RKO (cell line): ENCODE measurements at places on chromosomes 11 and 22.

GRCh38 chr11:119694334-119694733 is 34.7 kb downstream of the NECTIN1 start:
- peak; percentile 7 for DNase-seq

GRCh38 chr22:41504397-41504796 is 35.5 kb downstream of the ACO2 start:
- DNase-seq = no peak

GRCh38 chr11:115008799-115009198 is 330.5 kb downstream of the NXPE2 start:
- no peak for DNase-seq

DNA sequence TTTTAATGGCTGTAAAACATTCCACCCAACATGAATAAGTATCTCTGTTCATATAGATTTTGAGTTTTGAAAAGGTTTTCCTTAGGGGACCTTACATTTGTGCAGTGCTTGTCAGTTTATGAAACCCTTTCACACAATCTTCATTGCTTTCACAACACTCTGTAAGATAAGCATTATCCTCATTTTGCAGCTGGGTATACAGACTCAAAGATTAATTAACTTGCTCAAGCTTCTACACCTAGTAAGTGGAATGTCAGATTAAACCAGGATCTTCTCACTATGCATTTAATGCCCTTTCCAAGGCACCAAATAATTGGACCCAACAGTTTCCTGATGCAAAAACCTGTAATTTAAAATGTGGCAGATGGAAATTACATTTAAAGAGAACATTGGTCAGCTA is 11.6 kb upstream of the GAB2 start:
- no peak for DNase-seq

DNA sequence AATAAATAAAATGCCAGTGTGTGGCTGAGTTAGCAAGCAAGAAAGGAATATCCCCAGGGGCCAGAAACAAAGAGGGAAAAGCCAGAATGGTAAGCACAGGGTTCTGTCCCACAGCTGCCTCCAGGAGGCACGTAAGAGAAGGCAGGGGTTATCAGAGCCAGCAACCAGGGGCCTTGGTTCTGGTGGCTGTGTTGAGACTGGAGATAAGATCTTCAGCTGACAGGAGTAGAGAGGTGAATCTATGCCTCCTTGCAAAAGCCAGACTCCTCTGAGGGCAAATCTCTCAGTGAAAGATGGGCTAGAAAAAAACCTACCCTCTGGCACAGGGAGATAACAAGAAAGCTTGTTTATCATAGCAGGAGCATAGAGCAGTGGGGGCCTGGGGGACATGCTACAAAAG is 29.8 kb upstream of the NFAM1 start:
- no peak for DNase-seq

- DNase-seq = no peak
Observed at GRCh38 chr11:7597620-7598019, 75.7 kb downstream of the CYB5R2 start.

GRCh38 chr11:11464555-11464954 is 111.5 kb upstream of the CSNK2A3 start:
- DNase-seq = peak; percentile 31

DNA sequence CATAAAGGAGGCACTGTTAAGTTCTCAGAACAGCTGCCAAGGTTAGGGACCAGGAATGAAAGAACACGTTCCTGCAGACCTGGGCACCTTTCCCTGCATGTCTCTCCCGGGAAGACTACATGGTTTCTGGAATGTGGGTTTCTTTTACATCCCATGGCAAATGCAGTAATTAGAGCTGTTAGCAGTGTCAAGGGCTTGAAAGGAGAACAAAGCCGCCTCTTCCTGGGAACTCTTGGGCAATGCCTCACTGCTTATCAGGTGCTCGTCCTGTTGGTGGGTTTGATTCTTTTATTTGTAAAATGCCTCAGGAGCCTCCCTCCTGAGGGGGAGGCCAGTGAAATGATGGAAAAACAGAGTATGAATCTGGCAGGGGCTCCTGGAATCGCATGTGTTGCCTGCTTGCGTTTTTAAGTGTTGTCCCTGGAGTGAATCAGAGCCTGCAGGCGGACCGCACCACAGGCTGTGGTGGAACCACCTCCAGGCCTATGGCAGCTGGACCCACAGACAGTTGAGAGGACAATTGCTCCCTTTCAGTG is 723 bp upstream of the C22orf31 start:
- DNase-seq = no peak

DNA sequence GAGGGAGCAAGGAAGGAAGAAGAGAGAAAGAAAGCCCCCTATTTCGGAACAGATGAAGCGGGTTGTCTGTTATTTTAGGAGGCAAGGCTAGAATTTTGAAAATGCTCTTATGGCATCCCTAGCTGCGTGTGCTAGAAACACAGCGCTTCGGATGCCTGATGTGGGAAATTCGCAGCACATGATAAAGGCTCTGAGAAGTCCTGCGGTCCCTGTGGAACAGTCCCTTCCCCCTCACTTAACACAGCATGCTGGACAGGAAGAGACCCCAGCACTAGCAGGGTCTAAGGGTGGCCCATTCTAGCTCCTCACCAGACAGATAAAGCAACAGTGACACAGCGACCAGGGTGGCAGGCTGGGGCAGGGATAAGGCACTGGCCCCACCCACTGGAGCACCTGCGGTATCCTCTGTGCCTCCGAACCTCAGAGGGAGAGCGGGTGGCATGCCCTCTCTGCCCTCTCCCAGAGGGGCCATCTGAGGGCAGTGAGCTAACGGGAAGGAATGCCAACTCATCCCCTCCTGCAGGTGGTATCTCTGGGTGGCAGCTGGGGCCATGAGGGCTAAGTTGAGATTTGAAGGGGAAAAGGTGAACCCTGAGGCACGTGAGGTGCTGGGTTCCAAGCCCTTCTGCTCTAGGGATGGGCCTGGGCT is 75.7 kb downstream of the SCUBE1 start:
- no peak for DNase-seq

DNA sequence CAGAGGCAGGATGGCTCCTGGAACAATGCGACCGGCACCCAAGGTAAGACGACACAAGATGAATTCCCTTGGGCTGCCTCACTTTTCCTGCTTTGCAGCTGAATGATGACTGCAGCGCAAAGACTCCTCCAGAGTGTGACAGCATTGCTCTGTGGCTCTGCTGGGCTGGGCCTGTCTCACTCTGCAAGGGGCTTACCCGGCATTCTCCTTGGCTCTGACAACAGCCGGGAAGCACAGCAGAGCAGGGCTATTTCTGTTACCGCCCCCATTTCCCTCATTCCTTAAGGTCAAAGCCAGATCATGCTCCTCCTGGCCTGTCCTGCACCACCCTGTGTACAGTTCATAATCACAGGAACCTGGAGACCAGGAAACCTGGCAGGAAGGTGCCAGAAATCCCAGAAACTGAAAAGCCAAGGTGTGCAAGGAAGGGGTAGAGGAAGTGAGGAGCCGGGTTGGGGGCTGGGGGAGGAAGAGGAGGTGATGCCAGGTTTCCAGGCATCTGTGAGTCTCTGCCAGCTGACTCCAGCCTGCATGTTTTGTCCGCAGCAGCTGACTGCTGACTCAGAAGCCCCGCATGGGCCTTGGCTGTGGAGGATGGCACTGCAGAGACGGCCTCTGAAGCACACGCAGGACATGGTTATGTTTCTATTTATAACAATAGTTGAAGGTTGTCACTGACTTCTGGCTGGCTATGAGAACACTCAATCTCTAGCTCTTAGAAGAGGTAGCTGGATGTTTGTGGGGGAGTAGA is 113.6 kb downstream of the MICAL3 start:
- peak; percentile 40 for DNase-seq

GRCh38 chr11:133727774-133728173 is 117.5 kb downstream of the SPATA19 start:
- no peak for DNase-seq

- no peak for DNase-seq
Observed at GRCh38 chr11:68053117-68053516, 14.3 kb downstream of the TCIRG1 start.

DNA sequence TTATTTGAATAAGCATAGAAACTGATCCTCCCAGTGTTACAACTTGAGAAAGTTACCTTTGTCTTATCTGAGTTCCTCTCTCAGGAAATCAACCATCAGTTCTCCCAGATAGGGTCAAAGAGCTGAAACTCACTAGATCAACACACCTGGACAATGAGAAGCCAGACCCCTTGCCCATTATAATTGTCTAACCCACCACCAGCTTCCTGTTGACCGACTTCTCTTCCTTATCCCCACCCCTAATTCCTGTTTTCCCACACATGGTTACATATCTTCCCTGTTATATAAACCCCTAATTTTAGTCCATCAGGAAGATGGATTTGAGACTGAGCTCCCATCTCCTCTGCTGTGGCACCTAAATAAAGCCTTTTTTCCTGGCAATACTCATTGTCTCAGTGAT is 6.9 kb downstream of the SLC5A4 start:
- no peak for DNase-seq

- peak; percentile 47 for DNase-seq
Observed at GRCh38 chr22:23289851-23290724, 109.8 kb downstream of the BCR start.

DNA sequence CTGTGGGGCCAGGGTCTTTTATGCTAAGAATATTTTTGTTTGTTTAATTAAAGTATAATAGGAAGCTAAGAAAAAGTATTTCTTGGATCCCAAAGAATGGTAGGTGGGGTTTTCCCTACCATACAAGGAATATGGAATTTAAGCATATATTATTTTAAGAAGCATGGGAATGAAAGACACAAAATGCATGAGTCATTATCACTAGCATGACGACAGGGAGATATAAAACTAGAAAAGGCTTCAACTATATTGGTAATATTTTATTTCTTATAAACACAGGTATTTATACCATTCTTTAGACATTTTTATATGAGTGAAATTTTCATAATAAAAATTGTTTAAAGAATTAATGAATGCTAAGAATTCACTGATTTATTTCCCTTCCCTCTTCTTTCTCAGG is 39.3 kb upstream of the SOX6 start:
- DNase-seq = no peak

DNA sequence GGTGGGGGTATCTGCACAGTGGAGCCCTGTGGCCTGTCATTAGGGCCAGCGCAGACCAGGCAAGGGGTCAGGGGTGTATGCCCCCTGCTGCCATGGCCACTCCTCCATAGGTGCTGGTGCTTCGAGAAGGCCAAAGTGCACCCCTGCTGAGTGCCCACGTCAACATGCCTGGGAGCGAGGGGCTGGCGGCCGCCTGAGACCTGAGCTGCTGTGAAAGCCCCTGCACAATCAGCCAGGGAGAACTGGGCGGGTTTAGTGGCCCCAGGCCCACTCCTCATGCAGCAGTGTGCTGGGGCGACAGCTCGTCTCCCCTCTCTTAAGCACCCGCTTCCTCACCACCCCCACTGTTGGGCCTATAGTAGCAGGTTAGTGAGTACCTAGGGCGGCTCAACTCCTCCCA is 14.0 kb downstream of the ZDHHC24 start:
- no peak for DNase-seq

GRCh38 chr11:131108760-131109159 is 192.5 kb upstream of the SNX19 start:
- DNase-seq = no peak

DNA sequence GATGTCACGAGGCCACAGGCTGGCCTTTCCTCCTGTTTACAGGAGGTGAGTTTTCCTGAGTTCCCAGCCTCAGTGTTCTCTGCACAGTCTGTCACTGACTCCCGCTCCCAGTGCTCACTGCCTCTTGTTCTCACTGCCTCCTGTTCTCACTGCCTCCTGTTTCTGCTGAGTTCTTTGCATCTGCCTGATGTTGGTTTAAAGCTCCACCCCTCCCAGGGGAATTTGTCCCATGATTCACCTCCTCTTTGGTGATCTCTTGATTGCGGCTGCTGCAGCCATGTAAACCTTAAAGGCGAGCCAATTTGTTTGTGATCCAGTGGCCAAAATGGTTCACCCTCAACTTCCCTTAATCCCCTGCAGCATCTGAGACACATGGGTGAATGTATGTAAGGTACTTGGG is 6.0 kb upstream of the TUBA8 start:
- DNase-seq = no peak

- no peak for DNase-seq
Observed at GRCh38 chr11:86676010-86676409, 3.6 kb upstream of the ME3 start.

DNA sequence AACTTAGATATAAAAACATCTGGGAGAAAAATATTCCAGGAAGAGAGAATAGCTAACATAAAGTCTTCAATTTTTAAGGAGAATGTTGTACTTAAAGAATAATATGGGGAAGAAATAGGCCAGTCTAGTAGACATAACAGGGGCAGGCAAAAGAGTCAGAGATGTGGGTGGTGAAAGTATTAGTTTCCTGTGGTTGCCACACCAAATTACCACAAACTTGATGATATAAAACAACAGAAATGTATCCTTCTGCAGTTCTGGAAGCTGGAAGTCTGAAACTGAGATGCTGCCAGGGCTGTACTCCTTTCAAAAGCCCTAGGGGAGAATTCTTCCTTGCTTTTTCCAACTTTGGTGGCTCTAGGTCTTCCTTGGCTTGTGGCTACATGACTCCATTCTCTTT is 1309.7 kb downstream of the LRRC4C start:
- no peak for DNase-seq

- DNase-seq = no peak
Observed at GRCh38 chr11:32056438-32056837, 34.4 kb upstream of the RCN1 start.

- DNase-seq = no peak
Observed at GRCh38 chr11:28547321-28547741, 439.1 kb downstream of the METTL15 start.

DNA sequence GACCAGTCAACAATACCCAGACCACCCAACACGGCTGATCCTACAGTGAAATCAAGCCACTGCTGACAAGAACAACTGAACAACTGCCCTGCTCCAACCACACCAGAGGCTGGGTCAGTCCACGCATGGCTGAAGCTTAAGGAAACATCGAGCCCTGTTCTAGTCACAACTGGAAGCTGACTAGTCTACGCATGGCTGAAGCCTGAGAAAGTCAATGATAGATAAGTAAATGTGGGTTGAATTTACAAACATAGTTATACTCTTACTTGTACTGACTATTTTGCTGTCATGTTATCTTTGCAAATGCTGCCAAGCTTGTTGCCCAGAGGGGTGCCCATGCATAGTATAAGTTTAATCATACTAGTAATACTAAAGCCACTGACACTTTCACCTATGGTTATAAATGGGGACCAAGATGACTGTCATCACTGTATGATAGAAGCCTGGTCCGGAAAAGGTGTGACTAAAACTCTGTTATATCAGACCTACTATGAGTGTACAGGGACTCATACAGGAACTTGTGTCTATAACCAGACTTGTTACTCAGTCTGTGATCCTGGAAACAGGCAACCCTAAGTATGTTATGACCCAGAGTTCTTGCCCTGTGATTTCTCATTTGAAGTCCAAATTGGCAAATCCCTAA is 43.4 kb upstream of the GLYAT start:
- DNase-seq = peak; percentile 3

- no peak for DNase-seq
Observed at GRCh38 chr11:35126000-35126878, 12.7 kb upstream of the CD44 start.

GRCh38 chr22:37703906-37704305 is 7.1 kb downstream of the TRIOBP start:
- no peak for DNase-seq

DNA sequence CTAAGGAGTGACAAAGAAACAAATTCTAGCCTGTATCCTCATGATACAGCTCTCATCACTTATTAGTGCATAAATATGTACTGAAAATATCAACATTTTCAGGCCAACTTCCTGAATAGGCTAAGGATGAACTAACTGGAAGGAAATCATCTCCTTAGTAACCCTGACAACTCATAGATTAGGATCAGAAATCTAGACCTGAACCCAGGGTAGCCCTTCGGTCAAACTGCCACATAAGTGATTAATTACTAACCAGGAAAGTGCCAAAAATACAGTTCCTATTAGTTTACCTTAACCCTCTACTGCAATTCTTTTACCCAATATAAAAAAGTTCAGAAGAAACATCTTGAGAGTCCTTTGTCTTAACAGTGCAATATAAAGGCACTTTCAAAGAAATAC is 40.0 kb downstream of the AMBRA1 start:
- DNase-seq = peak; percentile 77
